ENCODE measurements at places on chromosomes 1 and 21.

DNA sequence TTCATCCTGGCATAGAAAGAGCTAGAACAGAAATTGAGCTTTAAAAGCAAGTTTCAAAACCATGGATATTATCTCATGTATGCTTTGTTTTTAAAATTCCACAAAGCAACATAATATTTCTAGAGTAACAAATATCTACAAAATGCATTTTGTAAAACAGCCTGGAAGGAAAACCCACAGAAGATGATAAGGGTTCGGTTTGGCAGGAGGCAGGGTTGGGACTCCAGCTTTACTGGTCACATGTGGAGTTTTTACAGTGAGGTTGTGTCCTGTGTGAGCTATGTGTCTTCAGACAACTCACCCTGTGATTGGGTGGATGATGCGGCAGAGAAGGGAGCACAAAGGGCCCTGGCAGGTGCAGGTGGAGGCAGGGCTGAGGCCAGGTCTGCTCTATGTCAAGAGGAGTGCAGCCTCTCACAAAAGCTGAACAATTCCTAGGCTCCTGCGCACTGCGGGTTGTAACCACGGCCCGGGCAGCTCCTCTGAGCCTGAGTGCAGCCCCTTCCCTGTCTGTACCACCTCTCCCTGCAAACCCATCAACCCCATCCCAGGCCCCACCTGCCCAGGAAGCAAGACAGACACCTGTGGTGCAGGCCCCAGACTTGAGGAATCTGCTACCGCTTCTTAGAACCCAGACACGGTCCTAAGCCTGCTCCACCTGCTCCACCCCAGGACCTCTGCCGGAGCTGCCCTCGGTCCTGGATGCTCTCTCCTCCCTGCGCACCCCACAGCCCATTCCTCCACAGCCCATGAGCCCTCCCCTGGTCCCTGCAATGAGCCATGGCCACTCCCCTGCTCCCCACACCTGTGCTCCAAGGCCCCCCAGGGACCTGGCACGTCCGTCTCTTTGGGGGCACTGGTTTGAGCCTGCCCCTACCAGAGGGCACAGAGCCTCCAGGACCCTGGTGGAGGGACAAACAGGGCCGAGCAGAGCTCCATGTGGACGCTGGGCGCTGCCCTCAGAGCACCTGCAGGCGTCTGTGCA, 2.8 kb upstream of the COL18A1 start:
- no peak for DNase-seq

GRCh38 chr1:233281711-233282581, 13.6 kb downstream of the PCNX2 start:
- DNase-seq = no peak

GRCh38 chr1:230870916-230871315, 2.6 kb upstream of the C1orf198 start:
- DNase-seq = no peak

DNA sequence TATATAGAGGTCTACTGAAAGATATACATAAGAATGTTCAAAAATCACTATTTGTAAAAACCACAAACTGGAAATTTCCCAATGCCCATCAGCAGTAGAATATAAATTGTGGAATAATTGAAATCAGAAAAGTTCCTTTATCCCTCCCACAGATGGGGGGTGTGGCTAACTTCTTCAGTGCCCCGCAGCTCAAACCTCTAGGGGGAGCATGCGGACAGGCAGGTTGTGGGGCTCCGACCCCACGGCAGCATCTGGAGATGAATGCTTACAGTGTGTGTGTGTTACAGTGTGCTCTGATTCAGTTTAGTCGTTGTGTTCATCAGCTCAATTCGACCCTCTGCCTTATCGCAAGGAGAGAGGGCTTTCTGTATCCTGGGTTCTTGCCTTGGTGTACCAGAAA, 262.1 kb upstream of the LRRC7 start:
- no peak for DNase-seq

DNA sequence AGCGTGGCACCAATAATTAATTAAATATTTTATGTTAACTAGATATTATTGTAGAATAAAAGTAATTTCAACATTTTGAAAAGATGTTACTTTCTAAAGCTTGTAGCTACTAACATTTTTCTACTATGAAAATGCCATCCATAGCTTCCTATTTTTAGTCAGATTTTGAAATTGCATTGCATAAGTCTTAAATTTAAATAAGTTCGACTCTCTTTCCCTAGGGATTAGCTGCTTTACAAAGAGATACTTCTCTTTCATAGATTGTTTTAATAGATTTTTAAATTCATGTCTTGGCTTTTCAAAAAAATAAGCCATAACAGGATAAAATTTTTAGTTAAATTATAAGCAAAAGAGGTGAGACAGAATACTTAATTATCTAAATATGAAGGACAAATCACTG, 1279.6 kb downstream of the KCNT2 start:
- DNase-seq = no peak

- DNase-seq = no peak
Measured at GRCh38 chr1:15489052-15489736, 13.3 kb downstream of the CELA2B start.

- DNase-seq = no peak
Measured at GRCh38 chr1:226672339-226672762, 66.7 kb downstream of the ITPKB start.

DNA sequence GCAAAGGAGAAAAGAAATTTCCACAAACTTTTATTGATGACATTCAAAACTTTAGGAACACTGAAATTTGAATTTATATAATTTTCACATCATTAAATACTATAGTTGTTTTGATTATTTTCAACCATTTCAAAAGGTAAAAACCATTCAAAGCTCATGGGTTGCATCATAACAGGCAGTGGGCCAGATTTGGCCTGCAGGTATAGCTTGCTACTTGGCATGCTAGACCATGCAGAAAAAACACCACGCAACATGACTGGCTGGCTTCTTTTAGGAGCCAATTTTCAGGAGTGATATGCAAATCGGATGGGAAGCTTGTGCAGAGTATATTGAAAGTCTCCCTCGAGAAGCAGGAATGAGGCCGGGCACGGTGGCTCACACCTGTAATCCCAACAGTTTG, 144.8 kb downstream of the GLUL start:
- no peak for DNase-seq

- no peak for DNase-seq
Measured at GRCh38 chr1:231926340-231926739, 299.8 kb downstream of the DISC1 start.

DNA sequence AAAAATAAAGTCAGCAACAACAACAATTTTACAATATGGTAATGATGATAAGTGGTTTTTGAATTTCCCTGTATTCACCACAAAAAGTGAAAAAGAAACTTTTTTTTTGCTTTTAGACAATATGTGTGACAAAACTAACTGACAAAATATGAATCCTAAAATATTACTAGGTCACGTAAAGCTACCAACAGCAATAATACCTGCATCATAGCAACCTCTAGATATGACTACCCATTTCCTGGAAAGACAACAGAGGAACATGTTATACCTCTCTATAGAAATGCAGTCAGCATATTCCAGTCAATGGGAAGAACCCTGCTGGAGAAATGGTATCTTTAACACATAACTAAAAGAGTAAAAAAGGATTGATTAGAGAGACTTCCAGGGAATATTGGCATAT, 73.7 kb downstream of the PDE4B start:
- no peak for DNase-seq

DNA sequence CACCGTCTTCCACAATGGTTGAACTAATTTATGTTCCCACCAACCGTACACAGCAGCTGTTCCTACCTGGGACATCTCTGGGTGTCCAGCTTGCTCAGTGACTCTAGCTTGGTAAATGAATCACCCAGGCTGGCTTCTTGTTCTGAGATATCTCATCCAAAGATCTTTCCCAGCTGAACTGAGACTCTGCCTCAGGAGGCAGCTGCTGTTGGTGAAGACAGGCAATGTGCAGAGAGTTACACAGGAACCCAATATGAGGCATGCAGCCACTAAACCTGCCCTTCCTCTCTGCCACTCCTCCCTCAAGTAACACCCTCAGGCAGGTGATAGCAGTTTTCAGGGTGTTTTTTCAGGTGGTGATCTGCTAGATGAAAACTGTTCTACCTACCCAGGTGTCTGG, 14.0 kb upstream of the FOXO6 start:
- no peak for DNase-seq

DNA sequence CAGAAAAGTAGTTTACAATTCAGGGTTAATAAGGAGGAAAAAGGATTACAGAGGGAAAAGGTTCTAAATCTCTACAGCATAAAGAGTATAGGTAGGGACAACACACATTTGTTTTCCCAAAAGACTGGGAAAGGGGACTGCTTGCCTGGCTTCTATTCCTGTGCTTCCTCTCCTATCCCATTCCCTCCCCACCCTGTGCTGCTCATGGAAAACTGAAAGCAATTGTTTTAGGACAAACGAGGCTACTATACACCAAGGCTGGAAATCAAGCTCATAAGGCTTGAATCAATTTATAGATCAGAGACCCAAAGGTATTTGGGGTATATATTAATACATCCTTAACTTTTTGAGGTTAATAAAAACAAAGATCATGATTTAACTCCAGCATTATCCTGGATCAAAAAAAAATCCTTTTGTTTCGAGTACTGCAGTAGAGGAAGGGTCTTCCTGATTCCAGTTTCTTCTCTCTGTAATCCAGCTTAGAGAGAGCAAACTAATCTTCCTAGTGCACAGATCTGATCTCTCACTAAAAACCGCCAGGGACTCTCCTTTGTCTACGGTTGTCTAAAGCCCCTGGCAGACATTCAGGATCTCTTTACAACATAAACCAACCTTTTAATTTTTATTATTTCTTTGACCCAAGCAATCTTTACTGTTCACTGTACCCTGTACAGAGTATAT, 37.4 kb upstream of the A3GALT2 start:
- DNase-seq = no peak

GRCh38 chr1:12001249-12001917, 17.9 kb upstream of the MIIP start:
- no peak for DNase-seq

GRCh38 chr21:46116189-46116775, 18.4 kb downstream of the COL6A2 start:
- no peak for DNase-seq

GRCh38 chr1:248404024-248404423, 1.2 kb downstream of the OR2T1 start:
- peak; percentile 55 for DNase-seq
